ENCODE measurements at places on chromosomes 11 and 22.

GRCh38 chr11:45964911-45965389 is 42.5 kb downstream of the LARGE2 start:
- DNase-seq = peak; percentile 40

GRCh38 chr11:134407923-134408322 is 4.1 kb downstream of the B3GAT1 start:
- no peak for DNase-seq

DNA sequence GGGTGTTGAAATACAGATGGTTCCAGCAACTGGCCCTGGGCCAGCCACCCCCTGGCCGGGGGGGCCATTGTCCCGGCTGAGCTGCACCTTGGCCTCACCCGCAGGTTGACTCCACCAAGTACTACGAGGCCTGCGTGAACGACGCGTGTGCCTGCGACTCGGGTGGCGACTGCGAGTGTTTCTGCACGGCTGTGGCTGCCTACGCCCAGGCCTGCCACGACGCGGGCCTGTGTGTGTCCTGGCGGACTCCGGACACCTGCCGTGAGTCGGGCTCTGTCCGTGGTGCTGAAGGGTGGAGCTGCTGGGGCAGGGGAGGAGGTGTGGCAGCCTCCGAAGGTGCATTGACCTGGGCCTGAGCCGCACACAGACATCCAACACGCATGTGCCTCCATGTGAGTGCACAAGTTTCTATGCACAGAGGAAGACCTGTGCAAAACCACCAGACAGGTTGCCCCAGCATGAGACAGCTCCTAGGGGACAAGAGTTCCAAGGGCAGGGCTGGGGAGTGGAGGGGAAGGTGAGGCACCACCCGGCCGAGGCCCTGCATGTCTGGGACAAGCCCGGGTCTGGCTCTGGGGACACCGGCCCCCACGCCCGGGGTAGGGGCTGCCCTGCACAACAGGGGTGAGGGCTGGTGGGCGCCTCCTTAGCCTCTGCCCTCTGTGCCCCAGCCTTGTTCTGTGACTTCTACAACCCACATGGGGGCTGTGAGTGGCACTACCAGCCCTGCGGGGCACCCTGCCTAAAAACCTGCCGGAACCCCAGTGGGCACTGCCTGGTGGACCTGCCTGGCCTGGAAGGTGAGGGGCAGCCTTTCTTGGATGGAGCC is 16.1 kb downstream of the MUC5B start:
- DNase-seq = no peak

- no peak for DNase-seq
Observed at GRCh38 chr22:36546092-36546804, 17.3 kb upstream of the EIF3D start.
